Colonic mucosa (tissue), 4 donors: ENCODE measurements at places on chromosomes 13 and 19. TPM values are rescaled to one million over a fixed set of nuclear protein-coding genes. Genes with fewer than 3 reads are reported as not detected.

CFAP97D2 gene
- not detected for total RNA-seq

PEAK3 gene
- 0.72 TPM for total RNA-seq

TLE2 gene
- total RNA-seq, result 42.8 TPM

HSD17B14 gene
- total RNA-seq, result 0.79 TPM

SIN3B gene
- total RNA-seq, result 19.8 TPM

ZNF14 gene
- total RNA-seq, result 4.8 TPM

NECTIN2 gene
- total RNA-seq, result 121 TPM

TPP2 gene
- total RNA-seq, result 41.0 TPM

OVOL3 gene
- not detected for total RNA-seq

ZNF439 gene
- total RNA-seq, result 7.6 TPM

FBL gene
- total RNA-seq, result 155 TPM

FOSB gene
- total RNA-seq, result 3.4 TPM

FOXA3 gene
- 55.9 TPM for total RNA-seq

ACP7 gene
- not detected for total RNA-seq

MISP3 gene
- 32.7 TPM for total RNA-seq

HNRNPM gene
- 339 TPM for total RNA-seq

ZNF253 gene
- total RNA-seq, result 9.0 TPM

PRTN3 gene
- not detected for total RNA-seq

ZNF223 gene
- total RNA-seq, result 5.5 TPM

PRX gene
- total RNA-seq, result 1.4 TPM

PRR12 gene
- total RNA-seq, result 33.1 TPM

SCGB2B2 gene
- 0.13 TPM for total RNA-seq

CLPTM1 gene
- total RNA-seq, result 165 TPM

FFAR1 gene
- not detected for total RNA-seq

SHD gene
- total RNA-seq, result 19.3 TPM

SRRM5 gene
- 0.57 TPM for total RNA-seq

CD320 gene
- 34.1 TPM for total RNA-seq

SMIM44 gene
- total RNA-seq, result 4.3 TPM

CNFN gene
- 5.5 TPM for total RNA-seq

GNA15 gene
- 1.6 TPM for total RNA-seq

ZNF526 gene
- total RNA-seq, result 9.3 TPM

FLT1 gene
- total RNA-seq, result 4.7 TPM

ZNF433 gene
- 3.5 TPM for total RNA-seq

TNFSF9 gene
- 4.0 TPM for total RNA-seq

DACT3 gene
- 5.3 TPM for total RNA-seq

ZNF254 gene
- 11.2 TPM for total RNA-seq

SGCG gene
- 0.15 TPM for total RNA-seq

FLT3 gene
- total RNA-seq, result not detected

URAD gene
- 26.9 TPM for total RNA-seq

ZNF737 gene
- 11.0 TPM for total RNA-seq

HSD11B1L gene
- 3.4 TPM for total RNA-seq

MLLT1 gene
- 26.4 TPM for total RNA-seq

DMKN gene
- 14.6 TPM for total RNA-seq

SYT3 gene
- total RNA-seq, result not detected

ZNF440 gene
- 31.4 TPM for total RNA-seq

GPR4 gene
- 0.52 TPM for total RNA-seq

NEK5 gene
- 0.25 TPM for total RNA-seq
